ENCODE measurements at places on chromosomes 4 and X.

DNA sequence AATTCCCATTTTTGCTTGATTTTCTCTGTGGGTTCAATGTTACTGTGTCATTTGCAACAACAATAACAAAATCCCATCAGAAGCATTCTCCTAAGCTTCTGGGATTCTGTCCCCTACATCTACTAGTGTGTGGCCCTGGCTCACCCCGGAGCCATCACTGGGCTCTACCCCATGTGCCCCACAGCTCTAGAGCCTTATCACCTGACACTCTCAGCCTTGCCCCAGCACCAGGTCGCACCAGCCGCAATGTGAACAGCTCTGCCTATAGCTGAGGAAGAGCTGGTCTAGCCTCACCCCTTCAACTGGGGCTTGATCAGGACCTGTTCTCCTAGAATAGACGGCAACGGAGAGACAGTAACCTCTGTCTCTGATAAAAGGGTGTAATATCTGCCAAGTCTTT, 161.7 kb downstream of the SHROOM3 start:
- no peak for DNase-seq

- peak; percentile 50 for DNase-seq
Measured at GRCh38 chr4:16438986-16439385, 212.7 kb upstream of the TAPT1 start.

GRCh38 chr4:24921491-24921890, 8.6 kb upstream of the CCDC149 start:
- DNase-seq: no peak

DNA sequence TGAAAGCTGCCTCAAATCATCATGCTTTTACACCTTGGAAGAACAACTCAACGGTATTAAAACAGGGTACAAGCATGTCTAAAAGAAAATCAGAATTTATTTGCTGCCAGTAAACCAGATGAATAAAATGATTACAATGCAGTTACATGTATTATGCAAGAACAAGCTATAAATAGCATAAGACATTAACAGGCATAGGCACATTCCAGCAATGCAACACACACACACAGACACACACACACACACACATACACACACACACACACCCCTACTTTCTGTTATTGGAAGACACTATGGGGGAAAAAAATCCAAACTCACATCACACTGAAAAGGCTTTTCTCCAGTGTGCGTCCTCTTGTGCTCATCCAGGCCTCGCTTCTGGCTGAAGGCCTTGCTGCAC, 212.5 kb downstream of the PRDM5 start:
- peak; percentile 85 for DNase-seq

- DNase-seq: no peak
Measured at GRCh38 chrX:1334854-1335253, 1.7 kb upstream of the IL3RA start.

GRCh38 chr4:187612301-187612700, 383.3 kb upstream of the ZFP42 start:
- peak; percentile 55 for DNase-seq

DNA sequence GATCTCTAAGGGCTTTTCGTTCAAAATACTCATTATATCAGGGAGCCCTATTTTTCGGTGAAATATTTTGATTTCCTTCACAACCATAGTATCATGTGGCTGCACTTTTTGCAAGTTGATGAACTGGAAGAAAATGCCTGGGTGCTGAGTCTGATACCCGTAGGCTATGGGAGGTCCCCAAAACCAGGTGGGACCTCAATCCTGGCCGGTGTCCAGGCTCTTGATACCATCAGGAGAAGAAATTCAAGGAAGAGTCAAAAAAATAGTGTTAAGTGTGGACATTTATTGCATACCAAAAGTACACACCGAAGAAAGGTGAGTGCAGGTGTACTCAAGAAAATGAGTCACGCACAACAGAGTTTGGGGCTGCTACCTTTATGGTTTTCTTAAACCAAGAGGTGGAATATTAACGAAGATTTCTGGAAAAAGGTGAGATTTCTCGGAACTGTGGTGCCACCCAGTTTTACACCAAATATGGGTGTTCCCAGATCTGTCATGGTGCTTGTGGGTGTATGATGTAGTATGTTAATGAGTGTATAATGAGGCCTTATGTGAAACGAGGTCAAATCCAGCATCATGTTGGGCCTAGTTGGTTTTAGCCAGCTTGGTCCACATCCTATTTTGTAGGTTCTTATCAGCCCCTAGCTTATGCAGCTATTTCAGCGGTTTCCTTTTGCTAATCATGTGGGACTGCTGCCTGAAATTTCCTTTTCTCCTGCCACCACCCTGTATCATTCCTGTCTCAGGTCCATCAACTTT, 29.9 kb downstream of the VCX2 start:
- no peak for DNase-seq

GRCh38 chr4:21986307-21986706, 37.7 kb upstream of the KCNIP4 start:
- no peak for DNase-seq

DNA sequence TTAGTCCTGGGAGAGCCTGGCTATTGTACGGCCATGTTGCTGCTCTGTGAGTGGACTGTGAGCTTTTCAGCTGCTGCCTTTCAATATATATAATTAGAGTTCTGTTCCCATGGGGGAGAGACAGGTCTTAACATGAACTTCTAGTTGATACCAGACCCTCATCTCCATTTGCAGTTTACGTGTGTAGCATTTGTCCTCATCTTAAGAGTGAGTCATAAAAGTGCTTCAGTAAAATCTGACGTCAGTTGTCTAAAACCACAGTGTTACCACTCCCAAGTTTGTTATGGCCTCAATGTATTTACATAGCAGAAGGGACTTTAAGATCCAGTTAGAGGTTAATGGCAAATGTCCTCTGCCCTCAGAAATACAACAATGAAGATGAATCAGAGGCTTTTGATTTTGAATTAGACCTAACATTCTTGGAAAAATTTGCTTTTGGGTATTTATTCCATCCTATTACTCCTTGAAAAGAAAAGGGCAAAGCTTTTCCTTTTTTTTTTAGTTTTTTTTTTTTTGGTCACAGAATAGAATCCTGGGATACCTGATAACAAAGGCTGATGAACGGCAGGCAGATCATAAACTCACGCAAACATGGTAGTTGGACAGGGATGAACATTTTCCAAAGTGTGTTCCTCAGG, 38.6 kb downstream of the PHOX2B start:
- peak; percentile 32 for DNase-seq

DNA sequence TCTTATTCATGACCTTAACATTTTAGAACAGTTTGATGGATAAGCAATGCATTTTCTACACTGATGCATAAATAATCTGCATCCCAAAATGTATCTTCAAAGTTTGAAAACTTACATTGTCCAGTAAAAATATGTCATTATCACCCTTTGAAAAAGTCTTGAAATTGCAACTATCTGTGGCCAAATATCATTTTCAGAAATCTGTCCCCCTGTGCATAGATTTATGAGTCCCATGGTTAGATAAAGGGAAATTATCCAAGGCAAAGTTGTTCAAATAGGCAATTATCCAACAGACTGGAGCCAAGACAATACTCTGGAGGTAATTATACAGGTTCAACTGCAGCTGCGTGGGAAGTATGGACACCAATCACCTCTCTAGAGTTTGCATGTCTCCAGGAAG, 182.5 kb upstream of the INTU start:
- no peak for DNase-seq

GRCh38 chr4:177740563-177740962, 298.3 kb upstream of the AGA start:
- no peak for DNase-seq

DNA sequence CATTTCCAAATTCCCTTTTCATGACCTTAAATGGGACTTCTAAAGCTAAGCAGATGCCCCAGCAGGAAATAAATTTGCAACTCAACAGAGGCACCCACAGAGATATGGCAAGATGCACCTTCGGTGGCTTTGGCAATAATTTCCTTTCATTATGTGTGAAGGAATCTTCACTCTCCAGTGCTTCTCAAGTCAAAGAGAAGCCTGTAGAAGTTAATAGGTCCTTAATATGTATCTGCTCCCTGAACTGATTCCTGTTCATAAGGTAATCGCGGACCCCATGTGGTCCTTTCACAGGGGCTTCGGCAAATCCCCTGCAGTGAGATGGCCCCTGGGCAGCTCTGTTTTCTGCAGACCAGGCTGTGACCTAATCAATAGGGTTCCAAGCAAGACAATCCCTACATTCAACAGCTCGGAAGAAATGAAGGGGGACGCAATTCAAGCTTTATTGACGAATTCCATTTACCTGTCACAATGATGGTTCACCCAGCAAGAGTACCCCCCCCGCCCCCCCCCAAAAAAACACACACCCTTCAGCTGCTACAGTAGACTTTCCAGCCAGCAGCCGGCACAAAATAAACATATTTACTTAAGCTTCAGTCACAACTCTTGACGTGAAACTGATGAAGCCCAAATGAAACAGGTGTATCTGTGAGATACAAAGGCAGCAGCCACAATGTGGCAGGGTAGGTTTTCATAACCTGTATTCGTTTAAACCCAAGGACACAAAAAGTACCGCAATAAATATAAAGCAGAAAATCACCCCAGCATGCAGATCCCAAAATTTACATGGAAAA, 35.3 kb downstream of the FAT1 start:
- no peak for DNase-seq

DNA sequence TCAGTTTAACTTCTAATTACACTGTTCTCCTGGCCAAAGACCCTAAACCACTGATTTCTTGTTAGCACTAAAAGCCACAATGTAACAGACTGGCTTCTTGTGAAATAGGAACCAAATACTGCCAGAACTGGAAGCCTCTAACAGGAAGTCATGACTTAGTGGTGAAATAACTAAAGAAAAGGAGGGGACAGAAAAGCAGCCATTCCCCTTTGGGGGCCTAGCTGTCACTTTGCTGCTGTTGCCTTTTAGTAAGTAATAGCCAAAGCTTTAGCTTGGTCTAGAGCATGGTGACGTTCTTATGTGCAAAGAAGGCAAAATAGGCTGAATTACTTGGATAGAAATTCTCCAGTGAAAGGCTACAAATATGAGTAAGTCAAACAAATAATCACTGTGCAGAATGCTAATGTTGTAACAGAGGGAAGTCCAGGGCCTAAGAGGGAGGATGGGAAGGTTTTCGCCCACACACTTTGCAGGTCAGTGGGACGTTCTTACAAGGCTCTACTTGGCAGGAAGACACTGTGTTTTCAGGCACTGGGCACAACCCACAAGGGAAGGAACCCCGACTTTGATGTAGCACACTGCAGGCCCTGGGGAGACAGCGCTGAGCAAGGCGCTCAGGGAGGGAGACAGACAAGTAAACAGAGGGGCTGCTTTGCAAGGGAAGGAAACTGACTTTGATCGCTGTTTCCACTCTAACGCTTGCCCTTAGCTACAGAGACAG, 16.7 kb downstream of the GAB3 start:
- no peak for DNase-seq

- DNase-seq: no peak
Measured at GRCh38 chr4:10285028-10285427, 168.4 kb upstream of the WDR1 start.

GRCh38 chrX:17411205-17411604, 36.2 kb downstream of the NHS start:
- DNase-seq: no peak

- no peak for DNase-seq
Measured at GRCh38 chr4:164802301-164802901, 48.5 kb downstream of the SMIM31 start.

DNA sequence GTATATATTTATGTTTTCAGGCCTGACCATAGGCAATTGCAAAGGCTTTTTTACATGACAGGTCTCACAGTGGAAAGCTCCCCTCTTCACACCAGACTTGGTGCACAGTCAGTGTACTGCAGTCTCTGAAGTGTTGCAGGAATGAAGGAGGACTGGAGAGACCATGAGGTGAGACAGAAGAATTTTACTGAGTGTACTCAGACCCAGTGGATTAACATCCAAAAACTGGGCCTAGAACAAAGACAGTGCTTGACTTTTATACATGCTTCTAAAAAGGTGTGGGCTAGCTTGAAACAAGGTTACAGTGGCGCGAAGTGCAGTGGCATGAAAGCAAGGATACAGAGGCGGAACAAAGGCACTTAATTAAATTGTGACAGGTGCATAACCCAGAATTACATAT, 822.9 kb downstream of the RAPGEF2 start:
- DNase-seq: no peak

DNA sequence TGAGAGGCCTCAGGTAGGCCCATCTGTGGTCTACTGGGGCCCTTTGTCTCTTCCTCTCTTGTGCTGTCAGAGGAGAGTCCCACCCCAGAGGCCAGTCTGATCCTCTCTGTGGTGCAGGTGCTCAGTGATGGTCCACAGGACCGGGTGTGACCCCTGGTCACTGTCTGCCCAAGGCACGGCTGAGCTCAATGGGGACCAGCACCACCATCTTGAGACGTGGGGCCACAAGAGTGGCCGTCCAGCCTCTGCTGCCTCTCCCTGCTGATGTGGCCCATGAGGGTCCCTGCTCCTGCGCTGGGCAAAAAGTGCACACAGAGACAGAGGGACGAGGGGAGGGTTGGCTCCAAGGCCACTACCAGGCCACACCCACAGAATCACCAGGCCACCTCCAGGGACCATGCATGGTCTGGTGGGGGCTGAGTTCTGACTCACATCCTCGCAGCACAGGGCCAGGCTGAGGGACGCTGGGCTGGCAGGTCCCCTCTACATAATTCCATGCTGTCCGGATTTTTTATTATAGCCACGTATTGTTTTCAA, 88.3 kb downstream of the FAM53A start:
- DNase-seq: no peak

DNA sequence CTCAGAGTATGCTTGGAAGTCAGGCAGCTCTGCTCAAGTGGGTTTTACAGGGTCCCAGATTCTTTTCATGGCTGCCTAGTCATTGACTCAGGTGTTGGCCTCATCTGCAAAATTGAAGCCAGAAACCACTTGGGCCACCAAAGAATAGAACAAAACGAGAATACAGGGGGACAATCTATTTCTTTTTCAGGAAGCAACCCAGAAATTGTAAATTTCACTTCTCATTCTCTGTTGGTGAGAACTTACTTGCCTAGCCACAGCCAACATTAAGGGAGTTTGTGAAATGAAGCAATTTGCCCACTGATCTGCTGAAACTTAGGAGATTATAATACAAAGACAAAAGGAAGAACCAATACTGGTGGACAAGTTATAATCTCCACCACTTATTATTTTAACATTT, 8.6 kb upstream of the TKTL2 start:
- DNase-seq: no peak

All from AG10803 (cell line).